ENCODE measurements at places on chromosomes 6 and 20. TPM values are rescaled to one million over a fixed set of nuclear protein-coding genes. Genes with fewer than 3 reads are reported as not detected.
A peak's percentile ranks its signal among the peaks of the same experiment; 100 is the strongest.

Gene SLC35D3
- 0.09 TPM for total RNA-seq

Gene POM121L2
- not detected for total RNA-seq

Gene FAM217B
- 10.2 TPM for total RNA-seq

Gene RAD21L1
- not detected for total RNA-seq

Gene SLC17A3
- total RNA-seq, result 0.14 TPM

- no peak for DNase-seq
These were observed 17.6 kb downstream of the ZHX3 start for GRCh38 chr20:41299899-41300298.

DNA sequence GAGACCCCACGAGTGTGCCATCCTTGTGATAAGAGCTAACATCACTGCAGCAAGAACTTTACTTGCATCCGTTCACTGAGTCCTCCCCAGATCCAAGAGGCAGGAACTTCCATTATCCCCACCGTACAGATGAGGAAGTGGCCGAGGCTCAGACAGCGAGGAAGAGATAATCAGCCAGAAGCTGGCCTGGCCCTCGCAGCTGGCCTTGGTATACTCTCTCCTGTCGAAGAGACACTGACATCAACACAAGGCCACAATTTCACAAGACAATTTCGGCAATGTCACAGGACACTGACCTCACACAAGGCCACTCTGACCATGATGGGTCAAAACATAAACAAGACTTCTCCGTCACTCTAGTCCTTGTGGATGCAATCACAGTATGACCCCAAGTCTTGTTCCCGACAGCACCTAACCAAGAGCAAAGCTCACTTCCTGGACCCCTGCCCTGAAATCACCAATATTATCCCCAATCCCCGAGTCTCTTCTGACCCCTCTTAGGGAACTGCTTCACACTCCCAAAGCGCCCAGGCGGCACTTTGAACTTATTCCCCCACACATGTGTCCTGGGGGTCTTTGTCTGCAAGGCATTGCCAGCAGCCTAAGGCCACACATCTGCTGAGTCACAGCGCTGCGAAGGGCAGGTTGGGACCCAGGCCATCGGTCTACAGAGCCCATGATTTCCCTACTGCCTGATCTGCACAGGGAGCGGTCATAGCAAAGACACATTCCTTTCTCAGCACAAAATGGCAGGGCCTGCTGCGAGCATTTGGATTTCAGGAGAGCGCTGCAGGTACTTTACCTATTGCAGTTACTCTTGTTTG lies 14.8 kb upstream of the VAPB start:
- no peak for DNase-seq

DNA sequence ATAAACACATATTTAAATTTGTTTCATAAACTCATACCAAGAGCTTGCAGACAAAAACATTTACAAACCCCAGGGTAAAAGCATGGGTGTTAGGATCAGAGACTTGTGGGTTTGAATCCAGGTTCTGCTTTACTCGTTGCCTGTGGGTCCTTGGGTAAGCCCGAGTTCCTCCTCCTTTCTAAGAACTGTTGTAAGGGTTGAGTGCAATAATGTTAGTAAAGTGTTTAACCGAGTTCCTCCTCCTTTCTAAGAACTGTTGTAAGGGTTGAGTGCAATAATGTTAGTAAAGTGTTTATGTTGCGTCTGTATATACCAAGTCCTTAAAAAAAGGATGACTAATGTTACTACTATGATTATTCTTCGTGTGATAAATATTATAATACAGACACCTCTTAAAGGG lies 18.7 kb downstream of the CCDC170 start:
- DNase-seq, result no peak

DNA sequence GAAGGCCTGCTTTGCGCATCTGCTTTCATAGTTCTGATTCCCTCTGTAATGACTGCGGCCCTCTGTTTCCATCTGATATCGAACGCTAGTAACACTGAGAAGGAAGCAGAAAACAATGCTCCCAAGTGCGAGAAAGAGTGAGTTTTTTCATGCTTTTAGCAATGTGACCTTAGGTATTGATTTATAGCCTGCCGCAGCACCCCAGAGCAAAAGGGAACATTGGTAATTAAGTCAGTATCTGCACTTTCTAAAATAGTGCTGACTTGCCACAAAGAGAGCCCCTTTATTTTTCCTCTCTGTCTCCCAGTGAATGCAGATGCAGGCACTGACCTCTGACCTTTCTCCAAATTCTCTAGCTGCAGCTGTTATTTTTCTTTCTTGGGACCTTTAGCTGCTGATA lies 129.8 kb downstream of the HDGFL1 start:
- DNase-seq, result no peak

- no peak for DNase-seq
These were observed 61.5 kb downstream of the COL12A1 start for GRCh38 chr6:75144386-75144785.

DNA sequence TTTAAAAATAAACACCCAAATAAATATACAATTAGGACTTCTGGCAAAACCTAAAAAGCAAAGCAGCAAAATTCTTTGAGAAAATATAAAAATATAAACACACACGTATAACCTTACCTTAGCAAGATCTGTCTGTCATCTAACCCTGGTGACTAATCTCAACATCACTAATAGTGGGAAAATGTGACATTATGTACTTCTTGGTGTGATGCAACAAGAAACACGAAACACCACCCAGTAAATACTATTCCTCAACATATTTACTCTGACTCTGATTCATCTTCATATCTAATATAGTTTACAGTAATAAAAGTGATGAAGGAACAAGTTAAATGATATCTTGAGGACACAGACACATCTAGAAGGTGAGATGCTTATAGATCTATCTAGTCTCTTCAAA lies 332.6 kb upstream of the MANEA start:
- DNase-seq, result no peak

GRCh38 chr6:132405143-132405915 lies 4.1 kb upstream of the MOXD1 start:
- no peak for DNase-seq

DNA sequence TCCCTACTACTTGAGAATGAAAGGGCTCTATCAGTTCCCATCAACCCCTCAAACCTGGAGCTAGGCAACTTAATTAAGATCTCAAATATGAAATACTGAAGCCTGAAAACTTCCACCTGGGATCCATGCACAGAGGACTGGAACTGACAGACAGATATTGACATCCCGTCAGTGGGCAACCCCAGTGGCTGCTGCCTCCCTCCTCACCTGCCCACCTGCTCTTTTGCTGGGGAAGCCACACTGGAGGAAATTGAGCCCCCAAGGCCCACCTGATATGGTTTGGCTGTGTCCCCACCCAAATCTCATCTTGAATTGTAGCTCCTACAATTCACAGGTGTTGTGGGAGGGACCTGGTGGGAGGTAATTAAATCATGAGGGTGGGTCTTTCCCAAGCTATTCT lies 192.8 kb downstream of the LRFN2 start:
- DNase-seq, result no peak

DNA sequence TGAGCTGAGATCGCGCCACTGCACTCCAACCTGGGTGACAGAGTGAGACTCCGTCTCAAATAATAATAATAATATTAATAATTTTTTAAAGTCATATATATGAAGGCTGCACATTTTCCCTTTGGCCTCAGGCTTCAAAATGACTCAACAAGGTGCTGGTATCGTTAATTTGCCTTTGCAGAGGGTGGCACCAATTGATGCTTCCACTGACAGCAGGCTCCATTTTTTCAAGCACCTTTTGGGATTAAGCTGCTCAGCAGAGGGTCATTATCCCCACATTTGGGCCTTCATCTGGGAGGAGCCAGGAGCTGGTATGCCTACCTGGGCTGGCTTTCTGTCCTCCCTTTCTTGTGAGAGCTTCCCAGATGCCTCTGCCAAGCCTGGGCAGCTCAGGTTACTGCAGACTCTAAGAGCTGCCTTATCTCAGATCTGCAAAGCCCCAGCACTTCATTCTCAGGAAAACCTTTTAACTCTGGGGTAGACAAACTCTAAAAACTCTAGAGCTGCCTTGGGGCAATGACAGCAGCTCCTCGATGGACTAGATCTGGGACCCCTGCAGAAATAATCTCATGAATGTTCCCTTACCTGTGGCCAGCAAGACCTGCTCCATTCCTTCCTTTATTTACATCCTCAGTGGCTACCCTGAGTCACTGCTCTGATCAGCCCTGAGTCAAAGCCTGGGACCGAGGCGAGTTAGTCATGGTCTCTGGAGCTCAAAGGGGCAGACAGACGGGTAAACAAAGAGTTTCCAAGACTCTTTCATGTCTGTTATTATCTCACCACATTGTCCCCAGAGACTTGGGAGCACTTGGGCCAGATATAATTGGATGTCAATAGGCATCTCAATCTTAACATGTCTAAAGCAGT lies 80.0 kb upstream of the EYA2 start:
- DNase-seq, result no peak

GRCh38 chr6:167866642-167867041 lies 39.9 kb downstream of the AFDN start:
- no peak for DNase-seq

DNA sequence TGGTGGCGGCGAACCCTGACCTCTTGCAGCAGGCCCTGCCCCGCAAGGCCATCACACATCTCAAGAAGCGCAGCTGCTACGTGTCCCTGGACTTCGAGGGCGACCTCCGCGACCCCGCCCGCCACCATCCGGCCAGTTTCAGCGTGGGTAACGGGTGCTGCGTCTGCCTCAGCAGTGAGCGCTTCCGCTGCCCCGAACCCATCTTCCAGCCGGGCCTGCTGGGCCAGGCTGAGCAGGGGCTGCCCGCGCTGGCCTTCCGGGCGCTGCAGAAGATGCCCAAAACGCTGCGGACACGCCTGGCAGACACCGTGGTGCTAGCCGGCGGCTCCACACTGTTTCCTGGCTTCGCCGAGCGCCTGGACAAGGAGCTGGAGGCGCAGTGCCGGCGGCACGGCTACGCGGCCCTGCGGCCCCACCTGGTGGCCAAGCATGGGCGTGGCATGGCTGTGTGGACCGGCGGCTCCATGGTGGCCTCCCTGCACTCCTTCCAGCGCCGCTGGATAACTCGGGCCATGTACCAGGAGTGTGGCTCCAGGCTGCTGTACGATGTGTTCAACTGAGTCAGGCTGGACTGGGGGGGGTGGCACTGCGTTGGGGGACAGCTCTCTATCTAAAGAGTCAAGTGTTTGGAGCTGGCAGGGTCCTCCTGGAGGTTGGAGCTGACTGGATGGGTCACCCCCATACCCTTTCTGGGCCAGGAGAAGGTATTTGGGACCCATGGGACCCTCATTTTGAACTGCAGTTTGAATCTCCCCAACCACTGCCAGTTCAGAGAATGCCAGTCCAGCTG lies 1.1 kb downstream of the ACTL10 start:
- DNase-seq, result no peak

- no peak for DNase-seq
These were observed 133.5 kb downstream of the MAN1A1 start for GRCh38 chr6:119215885-119216590.

- no peak for DNase-seq
These were observed 4.6 kb downstream of the FKBP1A start for GRCh38 chr20:1388253-1388652.

- no peak for DNase-seq
These were observed 16.2 kb downstream of the L3MBTL3 start for GRCh38 chr6:130034378-130035146.

GRCh38 chr6:20440296-20440695 lies 38.6 kb downstream of the E2F3 start:
- no peak for DNase-seq

- DNase-seq, result no peak
These were observed 202.6 kb downstream of the SOD2 start for GRCh38 chr6:159490298-159490937.

GRCh38 chr6:137853569-137854213 lies 13.4 kb upstream of the TNFAIP3 start:
- DNase-seq, result no peak

GRCh38 chr20:25608774-25609173 lies 15.0 kb downstream of the NANP start:
- DNase-seq, result no peak

DNA sequence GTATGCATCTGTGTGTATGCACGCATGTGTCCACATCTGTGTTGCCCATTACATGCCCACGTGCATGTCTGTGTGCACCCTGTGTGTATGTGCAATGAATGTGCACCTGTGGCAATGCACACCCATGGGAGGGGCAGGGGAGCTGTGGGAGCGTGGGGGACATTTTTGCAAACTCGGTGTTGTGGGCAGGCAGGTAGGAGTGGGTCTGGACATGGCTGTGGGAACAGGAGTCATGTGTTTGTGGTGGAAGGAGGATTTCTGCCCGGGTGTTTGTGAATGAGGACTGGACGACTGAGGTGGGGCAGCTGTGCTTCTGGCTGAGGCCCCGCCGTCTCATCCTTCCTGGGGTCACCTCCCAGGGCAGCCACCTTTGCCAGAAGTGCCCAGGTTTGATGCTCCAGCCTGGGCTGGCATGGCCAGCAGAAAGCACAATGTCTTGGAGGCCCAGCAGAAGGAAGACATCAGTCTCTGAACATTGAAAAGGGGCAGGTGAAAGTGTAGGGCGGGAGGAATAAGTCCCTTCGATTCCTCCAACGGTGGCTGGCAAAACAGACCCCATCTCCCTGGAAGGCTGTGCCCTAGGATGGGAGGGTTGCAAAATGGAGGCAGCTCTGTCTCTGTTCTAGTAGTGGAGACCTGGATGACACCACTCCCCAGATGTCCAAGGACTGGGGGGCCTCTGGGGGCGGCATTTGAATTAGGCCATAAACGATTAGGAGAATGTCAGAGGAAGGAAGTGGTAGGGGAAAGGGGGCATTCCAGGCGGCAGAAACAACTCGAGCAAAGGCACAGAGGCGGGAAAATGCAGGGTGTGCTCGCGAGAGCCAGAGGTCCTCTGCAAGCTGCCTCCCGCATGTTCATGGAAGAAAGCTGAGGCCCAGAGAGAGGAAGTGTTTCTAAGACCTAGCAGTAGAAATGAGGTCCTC lies 19.1 kb upstream of the ARMC12 start:
- DNase-seq, result peak; percentile 31

DNA sequence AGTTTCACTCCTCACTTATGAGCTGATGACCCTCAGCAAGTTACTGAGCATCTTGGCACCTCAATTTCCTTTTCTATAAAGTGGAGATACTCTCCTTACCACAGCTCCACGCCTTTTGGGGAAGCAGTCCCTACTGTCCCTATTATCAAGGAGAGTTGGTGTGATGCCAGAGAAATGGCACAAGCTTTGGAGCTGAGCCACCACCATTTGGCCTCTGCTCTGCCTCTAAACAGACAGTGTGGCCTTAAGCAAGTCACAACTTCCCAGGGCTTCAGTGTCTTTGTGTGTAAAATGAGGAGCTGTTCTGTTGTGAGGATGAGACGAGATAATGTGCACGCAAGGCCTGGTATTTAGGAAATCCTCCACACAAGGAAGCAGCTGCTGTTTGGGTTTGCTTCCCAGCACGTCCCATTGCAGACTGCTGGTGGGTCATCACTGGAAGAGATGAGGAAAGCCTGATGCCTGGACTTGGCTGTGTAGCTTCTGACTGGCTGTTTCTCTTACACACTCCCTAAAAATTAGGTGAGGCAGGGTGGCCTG lies 18.5 kb downstream of the NSFL1C start:
- no peak for DNase-seq

DNA sequence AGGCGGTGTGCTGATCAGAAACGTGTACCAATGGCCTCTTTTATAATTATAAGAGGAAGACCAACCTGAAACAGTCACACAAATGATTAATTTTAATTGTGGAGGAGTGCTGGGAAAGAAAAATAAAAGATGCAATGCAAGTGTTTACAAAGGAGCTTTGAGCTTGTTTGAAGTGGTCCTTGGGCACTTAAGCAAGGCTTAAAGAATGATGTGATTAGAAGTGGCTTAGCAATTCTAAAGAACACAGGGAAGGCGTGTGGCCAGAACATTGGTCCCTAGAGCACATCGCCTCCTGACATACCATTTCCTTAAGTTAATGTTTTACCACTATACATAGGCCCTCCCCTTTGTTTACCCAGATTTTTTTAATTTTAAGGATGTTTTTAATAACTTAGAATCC lies 26.1 kb downstream of the PTPN1 start:
- no peak for DNase-seq

- DNase-seq, result no peak
These were observed 24.3 kb downstream of the BMP6 start for GRCh38 chr6:7750197-7750596.

Data from thymus (tissue), 14 donors.